ENCODE measurements at places on chromosomes 2 and 18.

GRCh38 chr2:190974629-190975361, 39.2 kb downstream of the STAT1 start:
- DNase-seq = no peak

- DNase-seq = peak; percentile 38
These were observed 114.6 kb downstream of the MAPK4 start for GRCh38 chr18:50674307-50674980.

DNA sequence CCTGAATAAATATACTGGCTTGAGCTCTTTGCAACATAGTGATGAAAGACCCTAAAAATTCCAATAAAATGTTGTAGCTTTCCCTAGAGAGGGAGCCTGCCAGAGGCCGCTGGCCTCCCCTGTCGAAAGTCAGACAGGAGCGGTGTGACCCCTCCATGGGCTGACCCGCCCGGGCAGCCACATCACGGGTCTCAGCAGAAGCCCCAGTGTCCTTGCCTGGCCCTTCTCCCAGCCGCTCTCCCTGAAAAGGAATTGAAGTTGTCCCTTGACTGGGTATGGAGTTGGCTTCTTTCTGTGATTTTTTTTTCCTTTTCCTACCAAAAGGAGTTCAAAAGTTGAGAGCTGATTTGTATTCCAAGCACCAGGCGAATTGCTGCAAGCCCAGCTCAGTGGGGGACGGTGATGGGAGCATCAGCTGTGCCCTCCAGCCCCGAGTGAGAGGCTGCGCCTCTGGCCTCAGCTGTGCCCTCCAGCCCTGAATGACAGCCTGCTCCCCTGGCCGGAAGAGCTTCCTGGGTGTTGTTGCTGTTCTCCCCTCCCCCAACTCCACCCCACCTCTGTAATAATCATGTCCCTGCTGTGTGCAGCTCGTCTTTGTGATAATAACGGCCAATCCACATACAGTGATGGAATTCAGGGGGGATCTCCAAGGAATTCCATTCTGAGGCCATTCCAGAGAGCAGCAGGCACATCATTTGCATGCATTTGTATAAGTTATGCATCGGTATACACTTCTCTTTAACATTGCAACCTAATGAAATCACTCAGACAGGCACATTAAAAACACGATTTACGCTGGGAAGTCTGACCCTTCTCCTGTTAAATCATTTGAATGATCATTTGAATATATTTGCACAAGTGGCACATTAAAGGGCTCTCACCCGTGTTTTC, 501.0 kb downstream of the EIPR1 start:
- peak; percentile 6 for DNase-seq

DNA sequence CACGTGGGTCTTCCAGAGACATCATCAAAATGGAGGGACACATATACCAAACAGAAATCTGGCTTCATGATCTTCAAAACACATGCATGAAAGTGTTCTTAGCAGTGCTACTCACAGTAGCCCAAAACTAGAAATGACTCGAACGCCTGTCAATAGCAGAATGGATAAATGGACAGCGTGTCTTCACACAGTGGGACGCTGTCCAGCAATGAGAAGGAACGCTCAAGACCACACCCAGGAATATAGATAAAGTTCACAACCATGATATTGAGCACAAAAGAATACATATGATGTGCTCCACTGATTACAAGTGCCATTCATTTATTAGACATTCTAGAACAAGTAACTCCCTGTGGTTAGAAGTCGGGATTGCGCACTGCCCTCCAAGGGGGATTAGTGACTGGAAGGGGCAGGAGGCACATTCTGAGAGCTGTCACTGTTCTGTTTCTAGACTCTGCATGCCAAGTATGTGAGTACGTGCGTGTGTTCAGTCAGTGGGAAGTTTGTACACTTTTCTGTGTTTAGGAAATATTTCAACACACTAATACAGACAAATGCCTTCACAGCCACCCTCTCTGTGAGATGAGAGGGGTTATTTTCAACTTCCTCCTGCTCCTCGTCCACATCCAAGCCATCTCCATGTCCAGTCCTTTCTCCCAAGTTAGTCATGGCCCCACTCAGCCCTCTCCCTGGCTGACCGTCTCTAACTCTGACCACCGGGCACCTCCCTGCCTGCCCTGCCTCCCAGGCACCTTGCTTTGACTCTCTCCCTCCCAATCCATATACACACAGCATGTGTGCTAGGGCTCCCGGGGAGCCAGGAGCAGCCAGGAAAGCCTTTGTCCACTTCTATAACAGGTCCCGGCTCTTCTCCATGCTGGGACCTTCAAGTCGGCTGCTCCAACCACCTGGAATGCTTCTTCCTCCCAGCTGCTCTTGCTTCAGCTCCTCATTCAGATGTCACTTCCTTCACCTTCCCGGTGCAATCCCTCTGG, 26.9 kb upstream of the TNS1 start:
- DNase-seq = no peak

DNA sequence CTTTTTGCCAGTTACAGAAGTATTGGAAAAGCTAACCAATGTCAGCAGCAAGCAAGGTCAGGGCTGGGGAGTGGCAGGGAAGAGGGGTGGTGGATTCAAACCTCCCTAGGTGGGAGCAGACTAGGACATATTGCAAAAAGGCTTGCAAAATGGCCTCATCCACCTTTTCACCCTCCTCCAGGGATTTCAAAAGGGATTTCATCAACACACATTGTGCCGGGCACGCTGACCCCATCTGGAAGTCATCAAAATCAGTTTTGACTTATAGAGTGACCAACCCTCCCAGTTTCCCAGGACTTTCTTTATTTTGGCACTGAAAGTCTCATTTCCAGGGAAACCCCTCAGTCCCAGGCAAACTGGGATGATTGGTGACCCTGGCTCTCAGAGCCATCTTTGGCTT, 94.7 kb downstream of the BIN1 start:
- no peak for DNase-seq

DNA sequence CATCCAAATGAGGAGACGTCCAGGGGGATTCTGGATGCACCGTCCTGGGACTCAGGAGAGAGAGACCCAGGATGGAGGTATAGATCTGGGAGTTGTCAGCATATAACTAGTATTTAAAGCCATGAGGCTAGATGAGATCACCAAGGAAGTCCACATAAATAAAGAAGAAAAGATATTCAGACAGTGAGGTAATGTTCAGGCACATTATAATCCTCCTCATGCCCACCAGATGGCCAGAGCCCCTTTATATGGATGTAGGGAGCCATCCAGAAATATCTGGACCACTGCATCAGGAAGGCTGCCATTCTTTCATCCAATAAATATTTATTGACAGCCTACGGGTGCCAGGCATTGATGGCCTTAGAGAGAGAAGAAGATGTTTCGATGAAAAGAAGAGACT, 21.2 kb upstream of the NCKAP5 start:
- DNase-seq = no peak

DNA sequence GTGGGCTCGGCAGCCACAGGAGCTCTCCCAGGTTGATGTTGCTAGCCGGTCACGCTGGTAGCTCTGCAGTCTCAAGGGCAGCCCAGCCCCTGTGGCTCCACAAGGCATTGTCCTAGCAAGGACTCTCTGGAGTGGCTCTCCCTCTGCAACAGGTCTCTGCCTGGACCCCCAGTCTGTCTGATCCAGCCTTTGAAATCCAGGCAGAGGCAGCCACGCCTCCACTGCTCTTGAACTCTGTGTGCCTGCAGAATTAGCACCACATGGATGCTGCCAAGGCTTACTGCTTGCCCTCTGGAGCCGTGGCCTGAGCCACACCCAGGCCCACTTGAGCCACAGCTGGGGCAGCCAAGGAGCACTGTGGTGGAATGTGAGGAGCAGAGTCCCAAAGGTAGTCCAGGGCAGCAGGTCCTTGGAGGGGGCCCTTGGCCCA, 43.0 kb upstream of the FAHD2A start:
- DNase-seq = no peak

GRCh38 chr2:225270861-225271260, 128.6 kb upstream of the NYAP2 start:
- DNase-seq = peak; percentile 91

DNA sequence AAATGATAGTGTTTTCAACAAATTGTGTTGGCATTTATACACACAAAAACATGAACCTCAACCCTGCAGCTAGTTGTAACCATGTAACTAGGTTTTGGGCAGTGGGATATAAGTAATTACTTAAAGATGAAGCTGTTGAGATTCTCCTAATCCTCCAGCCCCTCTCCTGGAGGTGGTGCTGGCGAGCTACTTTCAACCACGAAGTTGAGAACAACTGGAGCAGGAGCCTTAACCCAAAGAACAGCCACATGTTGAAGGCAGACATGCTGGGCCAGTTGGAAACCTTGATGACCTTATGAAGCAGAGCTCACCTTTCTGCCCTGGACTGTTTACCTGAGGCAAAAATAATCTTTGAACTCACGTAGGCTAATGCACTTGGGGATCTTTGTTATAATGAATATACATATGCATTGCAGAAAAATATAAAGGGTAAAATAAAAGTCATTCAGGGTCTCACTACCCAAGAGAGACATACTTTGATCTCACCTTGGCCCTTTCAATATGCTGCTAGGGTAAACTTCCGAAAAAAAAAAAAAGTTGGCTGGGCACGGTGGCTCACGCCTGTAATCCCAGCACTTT, 89.6 kb upstream of the NPAS2 start:
- DNase-seq = peak; percentile 13

GRCh38 chr2:135050132-135050531, 2.0 kb upstream of the RAB3GAP1 start:
- peak; percentile 13 for DNase-seq

- DNase-seq = no peak
These were observed 17.2 kb downstream of the LTBP1 start for GRCh38 chr2:32963941-32964340.

DNA sequence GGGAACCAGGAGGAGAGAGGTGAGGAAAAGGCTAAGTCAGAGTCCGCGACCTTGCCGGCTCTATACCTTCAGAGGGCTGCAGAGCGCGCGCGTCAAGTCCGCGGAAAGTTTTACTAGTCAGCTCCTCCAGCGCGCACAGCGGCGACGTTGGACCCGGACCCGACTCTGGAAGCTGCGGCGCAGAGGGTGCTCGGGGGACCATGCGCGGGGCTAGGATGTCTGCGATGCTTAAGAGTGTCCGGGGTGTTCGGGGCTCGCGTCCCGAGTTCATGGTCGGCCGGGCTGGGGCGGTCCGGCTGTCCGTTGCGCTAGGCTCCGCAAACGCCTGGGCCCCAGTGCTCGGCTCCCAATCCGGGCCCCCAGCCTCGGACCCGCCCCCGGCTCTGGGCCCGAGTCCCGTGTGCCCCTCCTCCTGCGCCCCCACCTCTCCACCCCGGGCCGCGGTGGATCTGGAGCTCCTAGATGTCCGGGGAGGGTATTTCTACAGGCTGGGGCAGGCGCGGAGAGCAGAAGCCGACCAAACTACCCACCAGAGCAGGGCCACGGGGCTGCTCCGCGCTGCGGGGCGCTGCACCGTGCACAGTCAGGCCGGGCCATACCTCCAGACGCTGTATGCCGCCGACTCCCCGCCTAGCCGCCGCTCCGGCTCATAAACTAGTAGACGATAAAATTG, at the start of gene LBX2:
Gene LBX2, minus strand, starts transcription at position 337 of the 673 bp plus-strand sequence. Its CDS starts 66 bp downstream, at position 271.
- no peak for DNase-seq

GRCh38 chr2:72040629-72041571, 106.8 kb downstream of the CYP26B1 start:
- DNase-seq = no peak

DNA sequence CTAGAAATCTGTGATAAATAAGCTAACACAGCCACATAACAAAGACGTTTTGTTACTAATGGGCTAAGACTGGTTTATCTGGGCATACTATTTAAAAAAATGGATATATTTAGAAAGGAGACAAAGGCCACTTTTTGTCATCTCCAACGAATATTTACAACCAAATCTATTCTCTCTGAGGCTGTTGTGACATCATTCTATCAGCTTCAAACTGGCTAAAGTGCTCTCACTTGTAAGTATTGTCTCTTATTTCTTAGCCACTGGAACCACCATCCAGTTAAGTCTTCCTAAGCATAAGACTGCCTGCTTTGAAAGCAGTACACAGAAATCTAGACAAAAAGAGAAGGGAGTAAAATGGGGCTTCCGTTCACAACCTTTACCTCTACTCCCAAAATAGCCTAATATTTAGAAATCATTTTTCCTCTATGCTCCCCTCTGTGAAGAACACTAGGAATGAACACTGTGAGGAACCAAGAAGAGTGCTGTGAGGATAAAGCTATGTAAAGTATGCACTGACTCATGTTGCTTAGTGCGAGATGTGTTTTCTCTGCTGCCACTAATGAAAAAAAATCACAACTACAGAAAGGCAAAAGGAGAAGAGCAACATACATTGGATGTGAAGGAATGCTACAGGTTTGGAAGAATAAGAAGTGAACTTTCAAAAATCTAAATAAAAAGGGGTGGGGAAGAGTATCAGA, 264.1 kb downstream of the EXOC6B start:
- no peak for DNase-seq

DNA sequence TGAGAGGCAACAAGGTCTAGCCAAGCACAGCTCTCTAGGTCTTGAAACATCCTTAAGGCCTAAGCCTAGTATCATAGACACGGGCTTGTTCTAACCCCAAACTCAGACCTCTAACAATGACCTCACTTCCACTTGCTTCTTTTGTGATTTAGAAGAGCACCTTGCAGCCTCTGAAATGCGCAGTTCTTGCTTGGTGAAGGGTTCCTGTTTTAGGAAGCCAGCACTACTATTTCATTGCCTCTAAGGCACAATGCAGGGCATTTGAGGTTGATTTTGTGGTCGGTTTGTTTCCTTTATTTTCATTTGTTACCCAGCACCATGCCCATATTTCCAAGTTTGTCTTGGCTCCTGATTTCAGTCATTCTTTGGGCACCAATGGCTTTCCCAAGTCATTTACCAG, 117.0 kb upstream of the CYP1B1 start:
- no peak for DNase-seq

DNA sequence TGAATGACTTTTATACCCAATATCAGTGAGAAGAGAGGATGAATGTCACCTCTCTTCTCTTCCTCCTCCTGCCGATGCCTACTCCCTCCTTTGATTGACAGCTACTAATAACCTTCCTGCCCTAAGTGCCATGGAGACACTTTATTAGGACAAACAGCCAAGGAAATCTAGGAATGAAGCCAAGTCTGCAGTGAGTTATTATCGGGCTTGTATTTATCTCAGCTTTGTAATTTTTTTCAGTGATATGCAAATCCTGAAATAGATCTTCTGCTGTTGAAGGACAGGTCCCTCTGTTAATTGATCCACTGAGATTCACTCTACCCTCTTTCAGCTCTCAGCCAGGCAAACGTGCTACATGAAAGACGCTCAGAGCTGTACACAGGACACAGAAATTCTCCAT, 686.7 kb downstream of the TMEM182 start:
- DNase-seq = no peak

GRCh38 chr2:167572883-167573619, 674.3 kb downstream of the STK39 start:
- DNase-seq = no peak

DNA sequence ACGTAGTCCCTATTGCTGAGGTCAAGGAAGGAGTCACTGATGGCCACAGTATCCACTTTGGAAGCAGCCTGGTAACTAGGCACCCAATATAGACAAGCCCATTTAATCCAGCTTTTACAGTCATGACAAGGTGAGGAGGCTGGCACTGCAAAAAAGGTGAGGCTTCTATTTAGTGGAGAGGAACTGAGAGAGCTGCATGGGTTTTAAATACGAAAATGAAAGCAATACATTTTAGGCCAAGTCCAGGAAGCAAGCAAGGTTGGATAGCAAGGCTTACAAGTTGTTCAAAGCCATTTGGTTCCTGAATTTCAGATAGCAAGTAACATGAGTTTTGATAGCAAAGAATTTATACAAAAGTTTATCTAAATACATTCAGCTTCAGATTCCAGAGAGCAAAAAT, 80.4 kb downstream of the SGPP2 start:
- no peak for DNase-seq

- DNase-seq = no peak
These were observed 13.5 kb downstream of the ESPNL start for GRCh38 chr2:238113611-238114010.

Data from NCI-H69 (cell line).